Large intestine (tissue), 12 donors: ENCODE measurements at places on chromosomes 12 and 14. TPM values are rescaled to one million over a fixed set of nuclear protein-coding genes. Genes with fewer than 3 reads are reported as not detected.

Gene CEBPE
- 0.07 TPM for polyA plus RNA-seq

Gene SLC6A13
- polyA plus RNA-seq: 0.28 TPM

Gene USP44
- 0.93 TPM for polyA plus RNA-seq

GRCh38 chr14:23632461-23633159 lies 3.6 kb upstream of the DHRS2 start:
- peak overlapping the region; percentile 35 for H3K27ac ChIP-seq
- H3K27me3 ChIP-seq: no peaks in the 10 kb centered on the region
- H3K4me3 ChIP-seq: no peak overlapping the region
- DNase-seq: no peak
- no peaks in the 10 kb centered on the region for H3K36me3 ChIP-seq

- no peaks in the 10 kb centered on the region for H3K36me3 ChIP-seq
- peaks cover 3% of the 10 kb centered on the region for H3K27me3 ChIP-seq
These were observed 127.2 kb downstream of the KCNA5 start for GRCh38 chr12:5170844-5171243.

- H3K27ac ChIP-seq: no peak overlapping the region
- no peak overlapping the region for H3K4me3 ChIP-seq
- DNase-seq: no peak
- H3K36me3 ChIP-seq: no peaks in the 10 kb centered on the region
- no peaks in the 10 kb centered on the region for H3K27me3 ChIP-seq
These were observed 80.4 kb downstream of the PITPNM2 start for GRCh38 chr12:123070267-123071081.

Gene SYCP3
- polyA plus RNA-seq: 1.7 TPM

Gene PRH2
- polyA plus RNA-seq: 0.55 TPM

GRCh38 chr14:95404583-95404982 lies 84.9 kb upstream of the CLMN start:
- H3K4me3 ChIP-seq: no peak overlapping the region
- H3K27me3 ChIP-seq: no peaks in the 10 kb centered on the region

DNA sequence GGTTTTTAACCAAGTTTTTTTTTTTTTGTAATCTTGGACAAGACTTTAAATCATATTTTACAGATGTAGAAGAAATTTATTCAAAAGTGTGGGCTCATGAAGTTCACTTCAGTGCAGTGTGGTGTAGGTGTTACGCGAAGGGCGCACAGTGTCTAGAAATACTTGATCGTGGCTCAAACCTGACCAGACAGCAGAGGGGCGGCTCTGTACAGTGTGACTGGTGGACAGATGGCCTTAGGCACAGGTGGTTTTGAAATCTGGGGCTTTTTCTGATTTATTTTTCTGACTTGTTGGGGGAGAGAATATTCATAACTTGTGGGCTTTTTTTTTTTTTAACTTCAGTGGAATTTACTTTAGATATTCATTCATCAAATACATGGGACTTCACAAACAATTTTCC lies 179.2 kb downstream of the PELI2 start:
- DNase-seq: no peak
- H3K4me3 ChIP-seq: no peak overlapping the region
- no peaks in the 10 kb centered on the region for H3K4me1 ChIP-seq
- H3K27ac ChIP-seq: no peak overlapping the region
- H3K36me3 ChIP-seq: peaks cover 18% of the 10 kb centered on the region

Gene OAS2
- polyA plus RNA-seq: 2.9 TPM

DNA sequence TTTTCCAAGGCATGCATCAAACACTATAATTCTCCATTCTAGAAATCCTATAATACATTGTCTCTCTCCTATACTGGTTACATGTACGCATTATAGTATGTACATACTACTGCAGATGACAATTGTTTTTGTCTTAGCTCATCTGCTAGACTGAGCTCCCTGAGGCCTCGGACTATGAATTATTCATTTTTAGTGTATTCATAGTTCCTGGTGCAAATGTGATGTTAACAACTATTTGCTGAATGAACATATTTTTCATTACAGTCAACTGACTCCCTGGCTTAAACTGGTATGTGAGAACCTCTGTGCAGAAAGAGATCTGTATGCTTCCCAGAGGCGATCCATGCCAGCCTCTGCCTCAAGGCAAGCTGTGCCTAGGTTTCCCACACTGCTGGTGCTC lies 91.8 kb upstream of the PARP11 start:
- DNase-seq: no peak
- H3K36me3 ChIP-seq: no peaks in the 10 kb centered on the region
- H3K4me3 ChIP-seq: no peak overlapping the region

- H3K4me3 ChIP-seq: no peak overlapping the region
- DNase-seq: no peak
- no peaks in the 10 kb centered on the region for H3K27me3 ChIP-seq
- peaks cover 4% of the 10 kb centered on the region for H3K4me1 ChIP-seq
These were observed 9.2 kb upstream of the COX6A1 start for GRCh38 chr12:120428597-120429229.

- H3K27me3 ChIP-seq: no peaks in the 10 kb centered on the region
- no peak overlapping the region for H3K27ac ChIP-seq
- H3K4me3 ChIP-seq: no peak overlapping the region
These were observed 36.6 kb upstream of the SYCP3 start for GRCh38 chr12:101775816-101776215.
